ENCODE measurements at places on chromosomes 13 and 19.

DNA sequence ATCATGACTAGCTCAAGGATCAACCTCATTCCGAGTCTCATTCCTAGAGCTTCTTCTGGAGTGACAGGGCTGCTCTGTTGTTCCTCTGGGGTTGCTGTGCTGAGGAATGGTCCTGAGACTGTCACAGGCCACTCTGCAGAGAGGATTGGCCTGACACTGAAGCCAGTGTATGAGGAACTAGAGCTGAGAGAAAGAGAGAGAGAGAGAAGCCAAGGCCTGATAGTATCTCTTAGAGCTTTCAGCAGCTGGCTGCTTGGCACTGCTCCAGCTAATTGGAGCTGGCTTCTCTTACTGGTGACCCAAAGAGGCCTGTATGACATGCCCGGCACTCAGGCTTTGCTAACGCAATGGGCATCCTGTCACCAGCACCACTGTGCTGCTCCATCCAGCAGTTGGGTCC, 73.4 kb upstream of the FLT1 start:
- no peak for DNase-seq

DNA sequence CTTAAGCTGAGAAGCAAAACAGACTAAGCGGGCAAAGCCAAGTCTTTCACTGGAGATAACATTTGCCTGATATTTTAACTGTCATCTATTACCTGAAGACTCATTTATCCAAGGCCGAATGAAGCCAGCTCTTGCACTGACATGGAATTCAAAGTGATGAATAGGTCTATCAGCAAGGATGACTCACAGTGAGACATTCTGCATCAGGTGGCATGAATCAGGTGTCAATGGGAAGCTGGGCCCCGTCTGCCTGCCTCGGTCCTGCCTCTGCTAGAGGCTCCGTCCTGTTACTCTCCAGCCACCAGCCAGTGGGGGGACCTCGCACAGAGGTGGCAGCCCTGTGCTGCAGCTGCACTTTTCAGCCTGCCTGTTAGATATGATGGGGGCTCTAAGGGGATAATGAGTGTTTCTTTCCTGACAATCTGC, 23.5 kb downstream of the STARD13 start:
- DNase-seq, result no peak

DNA sequence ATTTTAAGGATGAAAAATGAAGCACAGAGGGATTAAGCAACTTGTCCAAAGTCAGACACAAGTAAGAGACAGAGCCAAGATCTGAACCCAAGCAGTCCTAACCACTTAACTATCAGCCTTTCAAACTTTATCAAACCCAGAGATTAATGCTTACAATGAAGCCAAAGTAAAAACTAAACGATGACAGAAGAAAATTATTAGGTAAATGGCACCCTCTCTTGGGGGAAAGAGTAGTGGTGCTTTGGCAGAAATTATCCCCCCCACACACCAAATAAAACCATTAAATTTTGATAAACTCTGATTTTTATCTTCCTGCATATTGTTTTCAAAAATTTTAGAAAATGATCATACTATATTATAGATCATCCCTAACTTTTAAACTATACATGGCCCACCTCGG, 329.2 kb downstream of the SLC7A1 start:
- no peak for DNase-seq

DNA sequence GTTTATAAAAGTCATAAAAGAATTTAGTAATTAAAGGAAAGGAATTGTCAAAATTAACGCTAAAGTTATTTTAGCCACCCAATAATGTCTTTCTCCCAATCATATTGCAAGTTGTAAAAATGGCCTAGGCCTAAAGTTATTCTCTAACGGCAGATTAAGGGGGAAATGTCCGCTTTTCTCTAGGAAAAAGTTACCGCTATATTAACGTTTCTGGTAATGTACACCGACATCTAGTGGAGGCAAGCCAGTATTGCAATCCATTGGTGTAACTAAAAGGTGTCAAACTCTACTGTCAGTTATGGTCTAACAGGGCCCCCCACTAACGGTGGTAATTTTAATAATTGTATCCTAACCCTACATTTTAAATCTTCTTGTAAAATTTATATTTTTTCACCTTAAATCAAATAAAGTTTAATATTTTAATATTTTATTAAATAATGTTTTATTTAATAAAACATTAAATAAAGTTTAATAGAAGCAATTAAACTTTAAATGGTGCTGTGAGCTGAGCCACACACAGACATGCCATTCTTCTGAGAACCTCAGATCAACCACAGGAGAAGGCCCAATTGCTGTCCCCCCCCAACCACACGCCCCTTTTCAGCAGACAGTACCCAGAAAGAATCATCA, 35.9 kb upstream of the ZSCAN5A start:
- DNase-seq, result peak; percentile 44

GRCh38 chr19:18153556-18154134, 682 bp downstream of the PIK3R2 start:
- DNase-seq, result no peak

- no peak for DNase-seq
Measured at GRCh38 chr19:10977742-10978092, 16.9 kb downstream of the SMARCA4 start.

- no peak for DNase-seq
Measured at GRCh38 chr19:21586311-21587116, 81.1 kb downstream of the ZNF429 start.

DNA sequence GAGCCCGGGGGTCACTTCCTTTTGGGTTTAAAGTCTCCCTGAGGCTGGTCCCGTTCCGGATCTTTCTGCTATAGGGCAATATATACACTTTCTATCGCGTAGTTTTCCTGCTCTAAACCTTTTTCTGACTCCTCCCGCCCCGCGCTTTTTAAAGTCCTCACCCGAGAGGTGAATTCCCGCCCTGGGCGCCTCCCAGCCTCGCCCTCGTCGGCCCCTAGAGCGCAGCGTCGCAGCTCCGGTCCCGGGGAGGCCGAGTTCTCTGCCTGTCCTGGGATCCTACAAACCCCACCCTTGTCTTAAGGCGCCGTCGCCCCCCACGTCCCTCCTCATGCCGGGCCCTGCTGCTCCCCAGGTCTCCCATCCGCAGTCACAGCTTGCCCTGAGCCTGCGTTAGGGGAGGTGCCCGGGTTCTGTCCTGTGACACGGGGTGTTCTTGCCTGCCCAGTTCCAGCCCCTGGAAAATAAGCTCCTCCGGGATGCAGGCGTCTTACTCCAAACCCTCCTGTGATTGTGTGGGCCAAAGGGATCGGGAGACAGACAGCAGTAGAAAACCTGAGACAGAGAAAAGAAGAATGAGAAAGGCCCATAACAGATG, 491 bp downstream of the ZNF525 start:
- DNase-seq, result peak; percentile 0

GRCh38 chr19:11125994-11126685, 29.4 kb downstream of the SPC24 start:
- peak; percentile 70 for DNase-seq

DNA sequence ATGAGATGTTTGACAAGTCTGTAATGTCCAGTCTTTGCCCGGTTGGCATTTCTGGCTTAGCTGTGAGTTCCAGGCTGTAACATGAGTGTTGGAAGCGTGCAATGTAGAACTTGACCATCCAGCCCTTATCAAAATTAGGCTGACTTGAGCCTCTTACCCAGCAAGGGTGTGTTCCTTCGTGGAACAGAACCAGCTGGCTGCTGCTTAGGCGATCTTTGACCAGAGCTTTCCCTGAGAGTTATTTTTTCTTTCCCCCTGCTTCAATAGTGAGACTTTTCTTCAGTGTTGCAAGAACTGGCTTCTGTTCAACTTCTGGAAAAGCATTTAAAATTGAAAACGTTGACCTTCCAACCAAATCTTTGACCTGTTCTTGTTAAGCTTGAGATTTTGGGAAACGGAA, 6.5 kb downstream of the TNFSF13B start:
- DNase-seq, result no peak

GRCh38 chr13:63516124-63516523, 2100.5 kb upstream of the PCDH20 start:
- DNase-seq, result no peak

GRCh38 chr13:86976521-86977324, 694.4 kb upstream of the SLITRK5 start:
- no peak for DNase-seq

DNA sequence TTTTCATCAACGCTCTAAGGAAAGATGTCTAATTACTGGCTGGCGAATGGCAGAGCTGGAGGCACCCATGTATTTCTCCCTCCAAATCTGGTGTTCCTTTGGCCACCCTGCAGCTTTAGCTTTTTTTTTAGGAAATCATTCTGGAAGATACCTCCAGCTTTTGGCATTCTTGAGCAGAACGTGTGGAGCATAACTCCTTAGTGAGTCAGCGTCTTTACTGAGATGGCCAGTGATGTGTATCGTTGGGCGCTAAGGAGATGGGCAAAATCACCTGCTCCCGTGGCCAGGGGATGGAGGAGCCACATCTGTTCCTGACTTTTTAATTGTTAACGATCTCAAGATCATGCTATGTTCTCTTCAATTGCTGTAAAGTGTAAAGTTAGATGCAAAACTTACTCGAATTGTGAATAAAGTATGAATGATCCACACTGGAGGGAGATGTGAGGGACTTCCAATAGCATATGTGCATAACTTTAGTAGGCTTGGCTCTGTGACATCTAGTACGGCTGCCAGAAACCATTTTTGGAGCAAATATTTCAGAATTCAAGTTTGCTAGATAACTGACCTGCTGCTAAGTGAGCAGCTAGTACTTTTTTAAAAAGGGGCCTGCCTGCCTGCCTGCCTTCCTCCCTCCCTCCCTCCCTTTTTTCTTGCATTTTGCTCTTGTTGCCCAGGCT, 24.4 kb upstream of the C1QTNF9 start:
- no peak for DNase-seq

GRCh38 chr13:40910324-40911050, 108.6 kb downstream of the ELF1 start:
- DNase-seq, result no peak

GRCh38 chr13:29817604-29818378, 32.6 kb downstream of the UBL3 start:
- DNase-seq, result peak; percentile 14

GRCh38 chr19:7355151-7355820, 6.5 kb downstream of the ARHGEF18 start:
- no peak for DNase-seq

DNA sequence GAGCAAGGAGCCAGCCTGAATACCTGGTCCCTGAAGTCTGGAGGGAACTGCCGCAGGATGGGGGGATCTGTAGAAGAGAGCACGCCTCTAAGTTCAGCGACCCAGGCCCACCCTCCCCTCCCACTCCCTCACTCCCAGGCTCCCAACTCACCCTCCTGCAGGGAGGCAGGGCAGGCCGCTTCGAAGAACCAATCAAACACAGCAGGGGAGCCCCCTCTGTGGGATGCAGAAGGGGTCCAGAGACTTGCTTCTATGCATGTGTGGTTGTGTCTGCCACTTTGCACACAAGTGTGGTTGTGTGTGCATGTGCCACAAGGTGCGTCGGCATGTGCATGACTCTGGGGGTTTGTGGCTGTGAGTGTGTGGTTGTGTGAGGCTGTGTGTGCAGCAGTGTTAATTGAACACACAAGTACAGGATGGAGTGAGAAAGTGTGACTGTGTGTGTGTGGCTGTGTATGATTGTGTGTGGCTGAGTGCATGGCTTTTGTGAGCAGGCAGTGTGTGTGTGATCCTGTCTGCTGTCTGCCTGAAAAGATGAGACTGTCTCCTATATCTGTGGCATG, 1.7 kb downstream of the DENND1C start:
- no peak for DNase-seq

Measured in CD14-positive monocyte (primary cell).